ENCODE measurements at places on chromosomes 5 and 9.

- DNase-seq = no peak
Observed at GRCh38 chr5:140992828-140993227, 26.6 kb downstream of the PCDHAC2 start.

- DNase-seq = no peak
Observed at GRCh38 chr9:70491426-70492318, 77.2 kb upstream of the KLF9 start.

GRCh38 chr5:112886975-112887374 lies 25.9 kb downstream of the SRP19 start:
- DNase-seq = peak; percentile 11

- no peak for DNase-seq
Observed at GRCh38 chr5:16857635-16858034, 78.5 kb downstream of the MYO10 start.

GRCh38 chr9:132986640-132987620 lies 8.4 kb downstream of the GFI1B start:
- no peak for DNase-seq
